ENCODE measurements at places on chromosomes 7 and 10. TPM values are rescaled to one million over a fixed set of nuclear protein-coding genes. Genes with fewer than 3 reads are reported as not detected.

DNA sequence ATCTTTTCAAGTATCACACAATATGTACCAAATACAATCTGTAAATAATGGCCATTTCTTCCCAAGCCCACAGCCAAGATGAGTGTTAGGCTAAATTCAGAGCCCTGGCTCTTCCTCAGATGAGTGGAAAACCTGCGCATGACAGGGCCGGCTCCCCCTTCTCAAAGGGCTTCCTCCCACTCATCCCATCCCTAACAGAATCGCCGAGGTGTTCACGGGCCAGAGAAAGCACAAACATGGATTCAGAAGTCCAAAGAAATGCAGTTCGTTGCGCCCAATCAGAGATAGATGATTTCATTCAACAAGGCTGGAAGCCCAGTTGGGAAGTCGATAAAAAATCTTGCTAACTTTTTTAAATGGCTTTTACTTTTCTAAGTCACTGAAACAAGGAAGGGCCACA lies 121.8 kb downstream of the UBE2H start:
- no peak overlapping the region for H3K4me3 ChIP-seq
- no peaks in the 10 kb centered on the region for H3K27me3 ChIP-seq
- peaks cover 17% of the 10 kb centered on the region for H3K4me1 ChIP-seq
- no peak overlapping the region for H3K27ac ChIP-seq

DNA sequence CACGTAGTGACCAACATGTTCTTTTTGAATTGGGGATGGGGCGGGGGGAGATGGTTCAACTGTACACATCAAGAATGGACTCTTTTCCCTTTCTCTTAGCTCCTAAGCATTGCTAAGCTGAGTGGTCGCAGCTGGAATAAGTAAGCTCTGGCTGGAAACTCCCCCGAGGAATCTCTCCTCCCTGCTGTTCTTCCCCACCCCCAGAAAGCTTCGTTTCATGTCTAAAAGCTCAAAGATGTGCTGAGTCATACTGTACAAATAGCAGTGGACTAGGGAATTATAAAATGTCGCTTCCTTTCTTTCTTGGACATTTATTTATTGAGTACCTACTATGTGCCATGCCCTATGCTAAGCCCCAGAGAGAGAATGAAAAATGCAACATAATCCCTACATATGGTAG lies 191.1 kb upstream of the ADO start:
- no peaks in the 10 kb centered on the region for H3K27me3 ChIP-seq
- no peak overlapping the region for H3K27ac ChIP-seq
- no peak overlapping the region for H3K4me3 ChIP-seq
- peaks cover 3% of the 10 kb centered on the region for H3K36me3 ChIP-seq

DNA sequence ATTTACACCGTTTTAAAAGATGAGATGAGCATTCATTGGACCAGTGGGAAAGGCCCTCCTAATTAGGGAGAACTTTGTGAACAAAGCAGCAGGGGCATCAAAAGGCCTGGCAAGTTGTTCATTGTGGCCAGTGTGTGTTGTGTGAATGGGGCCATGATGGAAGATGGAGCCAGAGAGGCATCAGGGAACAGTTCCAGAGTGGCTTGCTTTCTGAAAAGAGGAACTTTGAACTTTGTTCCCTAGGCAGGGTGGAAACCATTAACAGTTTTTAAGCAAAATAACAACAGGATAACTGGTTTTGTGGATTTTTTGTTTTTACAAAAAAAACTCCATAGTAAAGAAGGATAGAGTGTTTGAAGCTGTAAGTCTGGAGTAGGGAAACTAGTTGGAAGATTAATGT lies 12.5 kb downstream of the SUV39H2 start:
- peaks cover 21% of the 10 kb centered on the region for H3K4me1 ChIP-seq
- H3K36me3 ChIP-seq, result peaks cover 12% of the 10 kb centered on the region
- no peak for DNase-seq

DNA sequence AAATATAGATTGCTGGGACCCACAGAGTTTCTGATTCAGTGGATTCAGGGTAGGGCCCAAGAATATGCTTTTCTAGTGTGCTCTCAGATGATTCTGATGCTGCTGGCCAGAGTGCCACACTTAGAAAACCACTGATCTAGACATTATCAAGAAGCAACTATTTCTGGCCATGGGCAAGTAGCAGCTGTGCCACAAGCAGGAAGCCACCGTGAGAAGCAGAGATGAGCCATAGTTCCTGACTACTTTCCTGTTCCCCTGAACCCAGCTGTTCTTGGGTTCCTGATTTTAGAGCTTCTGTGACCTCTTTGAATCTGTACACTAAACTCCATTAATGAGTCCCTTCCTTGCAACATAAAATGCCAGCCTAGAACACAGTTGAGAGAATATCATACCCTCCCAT lies 38.1 kb upstream of the PIK3AP1 start:
- H3K27me3 ChIP-seq, result peaks cover 12% of the 10 kb centered on the region
- no peak overlapping the region for H3K27ac ChIP-seq
- no peaks in the 10 kb centered on the region for H3K4me1 ChIP-seq
- DNase-seq, result no peak

GRCh38 chr10:74825371-74826141 lies 844 bp upstream of the KAT6B start:
- peaks cover 46% of the 10 kb centered on the region for H3K4me1 ChIP-seq
- H3K36me3 ChIP-seq, result peaks cover 12% of the 10 kb centered on the region
- peak; percentile 68 for DNase-seq
- peak overlapping the region; percentile 92 for H3K27ac ChIP-seq
- peak overlapping the region; percentile 100 for H3K4me3 ChIP-seq
- H3K27me3 ChIP-seq, result peaks cover 5% of the 10 kb centered on the region

GRCh38 chr7:93973134-93973533 lies 31.0 kb downstream of the BET1 start:
- no peak overlapping the region for H3K27ac ChIP-seq
- H3K4me3 ChIP-seq, result no peak overlapping the region
- no peaks in the 10 kb centered on the region for H3K36me3 ChIP-seq
- H3K27me3 ChIP-seq, result no peaks in the 10 kb centered on the region
- DNase-seq, result no peak

- H3K4me1 ChIP-seq, result peaks cover 21% of the 10 kb centered on the region
- no peak for DNase-seq
- H3K27me3 ChIP-seq, result no peaks in the 10 kb centered on the region
- H3K36me3 ChIP-seq, result peaks cover 19% of the 10 kb centered on the region
Measured at GRCh38 chr7:123502201-123502600, 32.2 kb downstream of the IQUB start.

Gene MLXIPL
- total RNA-seq, result 1.1 TPM

Gene TNKS2
- 44.5 TPM for total RNA-seq

Gene TMEM139
- total RNA-seq, result 0.91 TPM

Gene GPR158
- 0.26 TPM for total RNA-seq

Gene KIF5B
- total RNA-seq, result 94.9 TPM
